ENCODE measurements at places on chromosomes 16 and 17. TPM values are rescaled to one million over a fixed set of nuclear protein-coding genes. Genes with fewer than 3 reads are reported as not detected.

PLA2G10 gene
- not detected for total RNA-seq

MYO18A gene
- total RNA-seq: 57.9 TPM

CD79B gene
- under 0.01 TPM for total RNA-seq

LRRC37B gene
- 91.7 TPM for total RNA-seq

CTRB2 gene
- total RNA-seq: not detected

DRG2 gene
- 14.3 TPM for total RNA-seq

NOTUM gene
- under 0.01 TPM for total RNA-seq

C17orf113 gene
- total RNA-seq: 3.7 TPM

CFAP97D1 gene
- total RNA-seq: not detected

LITAFD gene
- not detected for total RNA-seq

DPEP3 gene
- total RNA-seq: not detected

GRCh38 chr17:69944406-69944805, 130.6 kb upstream of the KCNJ16 start:
- DNase-seq: no peak

GRCh38 chr17:15377616-15378015, 36.2 kb upstream of the TEKT3 start:
- peak; percentile 44 for DNase-seq

DNA sequence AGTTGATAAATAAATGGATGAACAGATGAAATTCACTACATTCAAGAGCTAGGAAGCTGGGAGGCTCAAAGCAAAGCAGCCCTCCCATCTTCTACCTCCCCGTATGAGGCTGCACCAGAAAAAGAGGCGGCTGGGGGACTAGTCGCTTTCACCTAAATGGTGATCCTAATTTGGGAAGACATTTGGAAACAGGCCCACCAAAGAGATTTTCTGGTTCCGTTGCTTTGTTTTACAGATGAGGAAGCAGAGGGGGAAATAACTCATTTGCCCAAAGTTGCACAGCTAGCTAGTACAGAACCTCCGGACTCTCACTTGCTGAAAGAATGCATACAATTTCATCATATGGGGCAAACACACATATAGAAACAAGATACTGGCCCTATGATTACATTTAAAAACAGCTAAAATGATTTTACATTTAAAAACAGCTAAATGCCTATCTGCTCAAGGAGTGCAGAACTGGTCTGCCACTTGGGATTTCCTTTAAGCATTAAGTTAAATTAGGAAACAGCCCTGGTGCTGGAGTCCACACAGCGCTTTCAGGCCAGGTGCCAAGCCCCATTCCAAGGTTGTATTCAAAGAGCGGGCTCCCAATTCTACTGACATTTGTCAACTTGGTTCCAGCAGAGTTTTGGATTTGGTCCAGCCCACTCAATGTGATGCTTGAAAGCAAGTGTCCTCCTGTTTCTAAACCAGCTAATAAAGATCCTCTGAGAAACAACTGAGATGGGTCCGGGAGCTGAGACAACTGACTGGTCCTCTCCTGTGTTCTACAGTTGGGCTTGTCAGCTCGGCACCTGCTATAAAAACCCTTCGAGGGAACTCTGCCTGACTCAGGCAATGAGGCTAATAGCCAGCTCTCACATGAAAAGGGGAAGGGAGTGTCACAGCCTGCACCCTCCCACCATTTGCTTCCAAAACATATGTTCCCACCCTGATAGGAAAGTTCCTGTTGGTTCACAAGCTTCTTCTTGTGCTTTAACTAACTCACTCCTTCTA, 11.7 kb downstream of the ERN1 start:
- no peak for DNase-seq

GRCh38 chr16:8818504-8819270, 21.0 kb downstream of the PMM2 start:
- no peak for DNase-seq

DNA sequence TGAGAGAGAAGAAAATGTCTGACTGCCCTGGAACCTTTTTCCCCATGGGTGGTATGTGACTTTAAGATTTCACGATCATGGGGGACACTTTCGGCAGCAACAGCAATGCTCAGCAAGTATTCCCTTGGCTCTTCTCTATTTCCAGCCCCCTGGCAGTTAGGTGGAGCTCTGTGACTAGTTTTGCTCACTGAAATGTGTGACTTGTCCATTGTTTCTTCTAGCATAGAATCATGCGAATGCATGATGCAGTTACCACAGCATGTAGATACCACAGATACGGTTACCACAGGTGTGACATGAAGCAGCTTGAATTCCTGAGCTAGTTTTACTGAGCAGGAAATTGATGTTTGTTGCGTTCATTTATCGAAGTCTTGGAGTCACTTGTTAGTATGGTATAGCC, 1034.5 kb upstream of the EEF2KMT start:
- DNase-seq: no peak

GRCh38 chr17:28570716-28571360, 486 bp downstream of the PIGS start:
- DNase-seq: peak; percentile 42

GRCh38 chr17:38442548-38442947, 14.3 kb downstream of the ARHGAP23 start:
- DNase-seq: no peak

DNA sequence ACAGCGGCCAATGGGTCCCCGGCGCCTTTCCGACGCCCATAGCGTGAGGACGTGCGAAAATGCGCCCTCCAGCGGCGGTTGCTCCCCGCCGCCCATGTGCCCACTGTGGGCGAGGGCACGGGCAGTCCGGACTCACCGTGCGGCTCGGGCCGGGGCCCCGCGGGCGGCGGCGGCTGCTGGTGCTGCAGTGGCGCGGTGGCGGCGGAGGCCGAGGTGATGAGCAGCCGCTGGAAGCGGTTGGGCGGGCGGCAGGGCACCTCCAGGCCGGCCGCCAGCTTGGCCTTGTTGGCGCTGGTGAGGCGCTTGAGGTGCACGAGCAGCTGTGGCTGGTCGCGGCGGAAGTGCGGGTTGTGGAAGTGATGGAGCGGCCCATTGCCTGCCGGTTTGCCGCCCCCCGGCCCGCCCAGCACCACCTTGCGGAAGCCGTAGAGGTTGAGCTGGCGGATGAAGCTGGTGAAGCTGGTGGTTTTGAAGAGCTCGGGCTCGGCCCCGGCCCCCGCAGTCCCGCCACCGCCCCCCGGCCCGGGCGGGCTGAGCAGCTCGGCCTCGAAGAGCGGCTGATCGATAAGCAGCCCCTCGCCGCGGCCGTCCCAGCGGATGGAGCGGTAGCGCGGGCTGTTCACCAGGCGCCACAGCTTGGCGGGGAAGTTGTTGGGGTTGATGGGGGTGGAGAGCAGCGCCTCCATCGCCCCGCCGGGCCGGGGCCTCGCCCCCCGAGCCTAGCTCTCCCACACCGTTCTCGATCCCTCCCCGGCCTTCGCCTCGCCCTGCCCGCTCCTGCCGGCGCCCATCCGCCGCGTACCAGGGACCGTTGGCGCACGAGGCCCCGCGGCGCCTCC, at the start of gene HSF5:
HSF5 (minus strand) TSS at position 820 of the 839 bp plus-strand sequence; CDS start at position 686, 134 bp downstream.
- no peak for DNase-seq

GRCh38 chr17:1480747-1481465, 11.6 kb downstream of the MYO1C start:
- DNase-seq: no peak

- peak; percentile 81 for DNase-seq
These were observed 912 bp downstream of the USP22 start for GRCh38 chr17:21041741-21042457.

DNA sequence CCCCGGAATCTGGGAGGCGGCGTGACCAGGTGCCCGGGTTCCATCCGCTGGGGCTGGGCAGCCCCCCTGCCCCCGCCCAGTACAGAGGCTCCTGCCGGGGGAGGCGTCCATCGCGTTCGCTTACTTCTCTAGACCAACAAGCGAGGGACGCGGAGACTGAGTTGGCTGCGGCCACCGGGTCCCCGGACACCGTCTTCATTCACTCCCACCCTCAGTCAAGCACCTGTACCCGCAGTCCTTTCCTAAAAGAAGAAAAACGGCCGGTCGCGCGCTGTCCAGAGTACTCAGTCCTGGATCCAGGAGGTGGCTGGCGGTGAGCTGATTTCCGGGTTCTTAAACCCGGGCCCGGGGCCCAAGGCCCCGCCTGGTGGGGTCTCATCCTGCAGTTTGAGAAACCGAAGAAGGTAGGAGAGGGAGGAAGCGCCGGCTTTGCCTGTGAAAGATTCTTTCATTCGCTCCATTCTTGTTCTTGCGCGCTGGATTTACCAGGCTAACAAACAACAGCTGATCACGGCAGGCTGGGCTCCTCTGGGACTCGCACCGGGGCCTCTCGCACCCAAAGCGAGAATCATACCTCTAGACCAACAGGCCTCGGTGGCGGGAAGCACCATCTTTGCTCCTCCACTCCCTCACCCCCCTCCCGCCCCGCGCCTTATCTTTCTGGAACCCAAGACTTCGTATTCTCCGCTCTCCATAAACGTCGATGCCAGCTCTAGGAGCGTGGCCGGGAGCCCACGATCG, 17.4 kb upstream of the OR1F1 start:
- no peak for DNase-seq

DNA sequence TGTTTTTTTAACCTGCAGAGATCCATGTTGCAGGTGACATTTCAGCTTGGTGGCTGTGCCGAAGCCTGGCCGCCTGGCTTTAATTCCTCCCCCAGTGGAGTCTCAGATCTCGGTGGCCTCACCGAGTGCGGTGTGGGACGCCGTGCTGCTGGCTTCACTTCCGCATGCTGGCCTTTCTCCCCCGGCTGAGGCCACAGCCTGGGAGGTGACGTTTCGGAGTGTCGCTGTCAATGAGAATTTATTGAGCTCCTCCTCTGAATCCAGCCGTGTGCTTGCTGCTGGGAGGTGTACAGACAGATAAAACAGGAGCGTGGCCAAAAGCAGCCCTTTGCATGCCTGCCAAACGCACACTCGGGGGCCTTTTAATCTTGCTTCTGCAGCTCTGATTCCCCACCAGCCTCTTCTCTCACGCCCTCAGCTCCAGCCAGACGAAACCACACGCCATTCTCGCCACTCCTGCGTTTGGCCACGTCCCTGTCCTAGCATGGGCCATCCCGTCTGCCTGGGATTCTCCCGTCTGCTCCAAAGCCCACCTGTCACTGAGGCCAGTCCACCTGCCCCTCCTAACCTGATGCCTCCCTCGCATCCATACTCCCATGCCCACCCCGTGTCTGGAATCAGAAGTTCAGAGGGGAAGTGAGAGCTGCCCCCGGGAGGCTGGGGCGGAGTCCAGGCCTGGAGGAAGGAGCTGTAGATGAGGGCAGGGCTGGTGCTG, 3.6 kb downstream of the GSE1 start:
- DNase-seq: no peak

- DNase-seq: no peak
These were observed 1.2 kb downstream of the RNF167 start for GRCh38 chr17:4941319-4941610.

- DNase-seq: peak; percentile 67
These were observed 2.6 kb upstream of the PITPNC1 start for GRCh38 chr17:67374329-67375053.

DNA sequence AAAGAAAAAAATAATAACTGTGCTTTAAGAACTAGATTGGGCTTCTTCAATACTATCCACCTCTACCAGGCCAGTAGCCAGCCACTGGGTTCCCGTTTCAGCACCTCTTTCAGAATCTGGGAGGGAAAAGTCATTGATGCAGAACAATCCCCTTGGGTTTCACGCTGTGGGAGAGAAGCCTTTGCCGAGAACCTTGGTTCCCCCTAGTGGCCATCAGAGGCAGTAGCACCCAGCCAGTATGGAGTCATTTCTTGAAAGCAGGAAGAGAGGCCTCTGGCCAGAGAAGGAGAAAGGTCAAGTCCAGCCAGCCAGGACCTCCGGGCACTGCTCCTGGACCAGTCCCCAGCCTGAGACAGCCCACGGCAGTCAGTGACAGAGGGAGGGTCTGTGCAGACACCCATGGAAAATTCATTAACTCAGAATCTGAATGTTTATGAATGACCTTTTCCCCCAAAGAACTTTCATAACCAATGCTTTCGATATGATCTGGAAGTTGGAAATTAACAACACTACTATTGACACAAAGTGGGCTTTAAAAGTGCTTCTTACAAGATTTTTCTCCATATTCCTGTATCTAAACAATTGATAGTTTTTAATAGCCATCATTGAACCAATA, 51.2 kb upstream of the CDH5 start:
- DNase-seq: peak; percentile 79

GRCh38 chr17:66673668-66674276, 161.1 kb upstream of the CACNG5 start:
- DNase-seq: peak; percentile 11

GRCh38 chr16:64122177-64122576, 999.7 kb downstream of the CDH11 start:
- no peak for DNase-seq

DNA sequence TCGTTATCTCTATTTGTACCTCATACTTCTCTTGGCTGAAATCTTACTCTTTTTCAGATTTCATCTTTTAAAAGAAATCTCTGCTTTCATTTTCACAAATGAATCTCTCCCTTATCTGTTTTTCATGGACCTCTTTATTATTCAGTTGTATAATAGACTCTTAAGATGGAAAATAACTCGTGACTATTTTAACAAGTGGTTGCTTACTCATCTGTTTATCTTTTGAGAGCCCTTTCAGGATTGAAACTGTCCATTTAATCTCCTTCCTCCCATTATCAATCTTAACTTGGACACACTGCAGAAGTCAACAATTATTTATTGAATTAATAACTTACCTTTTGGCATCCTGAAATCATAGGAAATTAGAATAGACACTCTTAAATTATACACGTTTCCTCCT, 68.8 kb downstream of the ABCA8 start:
- DNase-seq: no peak

- DNase-seq: no peak
These were observed 1.3 kb downstream of the USP36 start for GRCh38 chr17:78839235-78839761.

DNA sequence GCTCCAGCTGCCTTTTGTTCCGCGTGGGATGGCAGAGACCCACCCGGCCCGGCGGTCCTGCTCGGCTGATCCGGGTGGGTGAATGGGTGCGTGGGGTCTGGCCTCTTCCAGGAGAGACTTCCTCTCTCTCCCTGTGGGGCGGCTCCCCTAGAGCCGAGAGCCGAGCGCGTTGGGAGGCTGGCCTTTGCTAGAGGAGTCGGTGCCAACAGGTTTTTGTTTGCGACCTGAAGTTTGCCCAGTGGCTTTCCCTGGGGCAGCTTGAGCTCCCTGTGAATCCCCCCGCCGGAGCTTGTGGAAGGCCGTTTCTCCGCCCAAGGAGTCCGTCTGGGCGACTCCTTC, 970 bp downstream of the EPN2 start:
- DNase-seq: peak; percentile 61

- DNase-seq: no peak
These were observed 498 bp downstream of the PIMREG start for GRCh38 chr17:6444571-6445335.

All from frontal cortex (tissue), 4 donors.